Activated CD4-positive, alpha-beta memory T cell treated with anti-CD3 and anti-CD28 coated beads for 36 hours (primary cell): ENCODE measurements at places on chromosomes 16 and 17. TPM values are rescaled to one million over a fixed set of nuclear protein-coding genes. Genes with fewer than 3 reads are reported as not detected.

DNA sequence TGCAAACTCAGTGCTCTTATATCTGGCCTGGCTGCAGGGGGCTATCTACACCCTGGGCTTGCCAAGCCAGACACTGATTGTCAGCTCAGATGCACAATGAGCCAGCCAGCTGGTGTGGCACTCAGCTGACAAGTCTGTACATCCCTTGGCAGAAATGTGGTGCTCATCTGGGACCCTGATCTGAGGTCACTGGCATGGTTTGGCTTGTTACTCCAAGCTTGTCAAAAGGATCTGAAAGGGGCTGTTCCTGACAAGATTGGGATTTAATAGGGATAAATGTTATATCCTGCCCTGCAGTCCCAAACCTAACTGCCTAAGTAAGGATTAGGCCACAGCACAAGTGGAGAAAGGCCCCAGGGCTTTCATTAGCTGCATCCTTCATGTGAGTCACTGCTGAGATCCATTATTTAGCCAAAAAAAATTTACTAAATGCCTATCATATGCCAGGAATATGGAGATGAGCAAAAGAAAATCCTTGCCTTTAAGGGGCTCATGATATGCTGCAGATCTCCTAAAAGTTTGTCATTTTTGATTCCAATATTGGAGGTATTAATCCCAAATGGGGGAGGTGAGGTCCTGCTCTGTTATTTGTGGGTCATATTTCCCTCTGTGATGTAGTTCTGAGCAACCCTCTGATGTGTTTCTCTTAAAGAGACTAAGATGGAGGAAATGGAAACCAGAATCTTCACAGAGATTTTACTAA is 6.3 kb downstream of the SLC6A2 start:
- H3K27me3 ChIP-seq = peaks cover under 1% of the 10 kb centered on the region
- H3K4me1 ChIP-seq = no peaks in the 10 kb centered on the region
- H3K36me3 ChIP-seq = no peaks in the 10 kb centered on the region
- no peak for DNase-seq
- no peak overlapping the region for H3K4me3 ChIP-seq

GRCh38 chr16:75267631-75268264 is 16.3 kb upstream of the BCAR1 start:
- H3K4me1 ChIP-seq = peaks cover 6% of the 10 kb centered on the region
- no peaks in the 10 kb centered on the region for H3K36me3 ChIP-seq
- H3K27ac ChIP-seq = no peak overlapping the region
- no peak overlapping the region for H3K4me3 ChIP-seq
- H3K27me3 ChIP-seq = peaks cover 31% of the 10 kb centered on the region

GRCh38 chr17:31580706-31581490 is 189.4 kb downstream of the RAB11FIP4 start:
- peaks cover 3% of the 10 kb centered on the region for H3K4me1 ChIP-seq
- H3K4me3 ChIP-seq = no peak overlapping the region
- no peaks in the 10 kb centered on the region for H3K36me3 ChIP-seq
- H3K27me3 ChIP-seq = no peaks in the 10 kb centered on the region

GRCh38 chr16:78925083-78925767 is 675.3 kb downstream of the MAF start:
- no peaks in the 10 kb centered on the region for H3K27me3 ChIP-seq
- DNase-seq = peak; percentile 66
- H3K36me3 ChIP-seq = peaks cover 27% of the 10 kb centered on the region
- H3K27ac ChIP-seq = no peak overlapping the region
- peaks cover 27% of the 10 kb centered on the region for H3K4me1 ChIP-seq
- no peak overlapping the region for H3K4me3 ChIP-seq

DNA sequence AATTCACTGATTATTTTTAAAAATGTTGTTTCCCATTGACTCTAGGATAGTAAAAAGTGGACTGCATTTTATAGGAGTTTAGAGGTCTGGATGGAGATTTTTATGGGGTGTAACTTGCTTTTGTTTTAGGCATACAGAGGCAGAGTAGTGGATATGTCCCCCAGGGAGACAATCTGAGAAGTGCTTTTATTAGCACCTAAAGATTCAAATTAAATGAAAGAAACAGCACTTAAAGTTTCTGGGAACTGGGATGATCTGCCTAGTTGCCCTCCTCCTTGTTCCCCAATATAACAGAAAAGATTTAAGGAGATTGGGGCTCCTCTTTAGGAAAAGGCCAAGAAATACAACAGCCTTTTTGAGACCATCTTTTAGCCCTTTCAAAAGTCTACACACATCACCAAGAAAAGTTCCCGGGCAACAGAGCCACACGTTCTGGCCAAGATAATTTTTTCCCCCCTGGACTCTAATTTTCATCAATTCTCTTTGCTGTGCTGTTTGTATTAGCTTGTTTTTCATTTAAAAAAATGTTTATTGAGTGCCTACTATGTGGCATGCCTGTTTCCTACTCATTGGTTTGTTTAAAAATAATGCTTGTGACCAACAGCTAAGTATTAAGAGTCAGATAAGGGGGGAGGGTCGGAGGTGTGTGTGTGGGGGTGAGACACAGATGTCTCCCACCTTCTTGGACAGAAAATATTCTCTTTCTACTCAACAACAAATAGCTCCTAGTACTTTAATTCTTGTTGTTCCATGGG is 2.5 kb upstream of the IGF2BP1 start:
- H3K36me3 ChIP-seq = no peaks in the 10 kb centered on the region
- peaks cover 65% of the 10 kb centered on the region for H3K27me3 ChIP-seq
- peaks cover 30% of the 10 kb centered on the region for H3K4me1 ChIP-seq
- no peak overlapping the region for H3K27ac ChIP-seq
- no peak overlapping the region for H3K4me3 ChIP-seq
- DNase-seq = no peak

- H3K4me1 ChIP-seq = peaks cover 3% of the 10 kb centered on the region
- no peak for DNase-seq
- no peak overlapping the region for H3K27ac ChIP-seq
- no peaks in the 10 kb centered on the region for H3K36me3 ChIP-seq
- H3K4me3 ChIP-seq = no peak overlapping the region
These were observed 12.1 kb downstream of the ABCA9 start for GRCh38 chr17:69048634-69049033.

GRCh38 chr17:81440511-81441244 is 45.4 kb downstream of the BAHCC1 start:
- H3K4me1 ChIP-seq = no peaks in the 10 kb centered on the region
- H3K27me3 ChIP-seq = peaks cover 7% of the 10 kb centered on the region
- no peak overlapping the region for H3K4me3 ChIP-seq

DNA sequence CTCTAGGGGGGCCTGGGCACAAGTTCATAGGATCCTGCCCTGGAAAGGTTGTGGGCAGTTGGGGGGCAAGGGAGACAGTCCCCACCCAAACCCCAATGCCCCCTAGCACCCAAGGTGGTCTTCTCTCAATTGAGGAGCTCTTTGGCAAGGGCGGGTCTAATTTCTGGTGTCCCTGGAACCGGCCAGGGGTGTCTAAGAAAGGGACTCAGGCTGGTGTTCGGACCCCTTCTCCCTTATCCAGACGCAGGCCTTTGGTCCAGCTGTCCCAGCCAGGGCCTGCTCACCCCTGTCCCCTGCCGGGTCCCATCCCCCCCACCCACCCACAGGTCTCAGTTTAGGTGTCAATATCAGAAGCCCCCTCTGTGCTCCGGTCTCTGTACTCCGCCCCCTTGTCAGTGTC is 860 bp upstream of the ARHGDIG start:
- no peaks in the 10 kb centered on the region for H3K36me3 ChIP-seq
- H3K27ac ChIP-seq = no peak overlapping the region
- H3K27me3 ChIP-seq = peaks cover 18% of the 10 kb centered on the region
- no peak overlapping the region for H3K4me3 ChIP-seq
- peaks cover 5% of the 10 kb centered on the region for H3K4me1 ChIP-seq
- no peak for DNase-seq

DNA sequence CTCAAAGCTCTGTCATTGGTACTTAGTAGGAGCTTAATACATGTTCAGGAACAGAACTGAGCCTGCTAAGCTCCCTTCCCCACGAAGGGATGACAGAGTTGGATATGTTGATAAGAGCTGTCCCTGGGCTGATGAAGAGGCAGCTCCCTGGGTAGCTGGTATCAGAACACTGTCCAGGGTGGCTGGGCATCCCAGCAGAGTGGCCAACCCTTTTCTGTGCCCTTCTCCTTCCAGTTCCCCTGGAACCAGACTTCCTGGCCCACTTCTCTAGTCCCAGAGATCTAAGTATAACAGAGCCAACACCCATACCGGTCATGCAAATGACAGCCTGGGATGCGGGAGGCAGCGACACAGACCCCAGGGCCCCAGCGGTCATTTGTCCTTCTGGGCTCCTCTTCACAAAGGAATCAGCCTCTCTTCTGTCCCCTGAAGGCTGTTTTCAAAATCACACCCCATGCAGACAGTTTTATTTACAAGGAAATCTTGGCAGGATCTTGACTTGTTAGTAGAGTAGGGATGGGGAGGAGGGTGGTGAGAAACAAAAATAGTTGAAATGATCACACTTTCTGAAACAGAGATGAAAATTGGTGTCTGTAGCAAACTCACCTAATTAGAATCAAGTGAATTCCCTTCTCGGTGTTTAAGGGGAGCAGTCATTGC is 1.4 kb upstream of the RHBDL3 start:
- H3K27me3 ChIP-seq = peaks cover 52% of the 10 kb centered on the region
- DNase-seq = no peak
- no peak overlapping the region for H3K4me3 ChIP-seq
- H3K36me3 ChIP-seq = no peaks in the 10 kb centered on the region
- H3K27ac ChIP-seq = no peak overlapping the region
- H3K4me1 ChIP-seq = peaks cover 14% of the 10 kb centered on the region

DNA sequence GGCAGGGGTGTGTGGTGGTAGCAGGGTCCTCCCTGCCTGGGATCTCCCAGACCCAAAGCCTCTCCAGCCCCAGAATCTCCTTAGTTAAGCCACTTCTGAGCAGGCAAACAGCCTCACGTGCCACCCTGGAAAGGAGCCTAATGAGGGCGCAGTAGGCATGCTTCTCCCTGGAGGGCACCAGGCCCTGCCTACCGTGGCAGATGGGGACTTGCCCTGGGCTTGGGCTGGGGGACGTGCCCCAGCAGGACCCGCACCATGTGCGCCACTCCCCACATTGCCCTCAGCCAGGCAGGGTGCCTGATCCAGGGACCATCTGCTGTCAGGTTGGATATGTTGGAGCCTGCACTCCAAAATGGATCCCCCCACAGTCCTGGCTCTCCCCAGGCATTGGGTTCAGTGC is 14.2 kb downstream of the FAM83G start:
- H3K27ac ChIP-seq = no peak overlapping the region
- peaks cover 14% of the 10 kb centered on the region for H3K36me3 ChIP-seq
- H3K4me3 ChIP-seq = no peak overlapping the region
- DNase-seq = no peak
- peaks cover 20% of the 10 kb centered on the region for H3K4me1 ChIP-seq
- H3K27me3 ChIP-seq = no peaks in the 10 kb centered on the region

DNA sequence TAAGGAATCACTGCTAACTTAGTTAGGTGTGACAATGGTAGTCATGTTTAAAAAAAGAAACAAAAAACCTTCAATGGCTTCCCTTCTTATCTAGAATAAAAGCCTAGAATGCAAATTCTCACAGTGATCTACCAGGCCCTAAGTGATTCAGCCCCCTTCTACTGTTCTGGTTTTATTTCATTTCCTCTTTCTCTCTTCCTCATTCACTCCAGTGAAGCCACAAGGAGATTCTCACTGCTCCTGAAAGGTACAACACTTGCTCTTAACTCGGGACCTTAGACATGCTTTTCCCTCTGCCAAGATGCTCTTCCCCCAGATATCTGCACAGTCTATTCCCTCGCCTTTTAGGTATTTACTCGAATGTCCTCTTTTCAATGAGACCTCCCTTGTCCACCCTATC is 3.7 kb downstream of the PIGS start:
- peaks cover 47% of the 10 kb centered on the region for H3K4me1 ChIP-seq
- H3K27me3 ChIP-seq = no peaks in the 10 kb centered on the region
- peak overlapping the region; percentile 34 for H3K27ac ChIP-seq
- no peak for DNase-seq
- no peak overlapping the region for H3K4me3 ChIP-seq
- H3K36me3 ChIP-seq = peaks cover 29% of the 10 kb centered on the region

GRCh38 chr16:3459401-3460090 is 16.1 kb downstream of the NAA60 start:
- peak; percentile 49 for DNase-seq
- no peaks in the 10 kb centered on the region for H3K27me3 ChIP-seq
- H3K4me3 ChIP-seq = peak overlapping the region; percentile 85
- H3K36me3 ChIP-seq = no peaks in the 10 kb centered on the region
- peaks cover 51% of the 10 kb centered on the region for H3K4me1 ChIP-seq
- H3K27ac ChIP-seq = peak overlapping the region; percentile 92

DNA sequence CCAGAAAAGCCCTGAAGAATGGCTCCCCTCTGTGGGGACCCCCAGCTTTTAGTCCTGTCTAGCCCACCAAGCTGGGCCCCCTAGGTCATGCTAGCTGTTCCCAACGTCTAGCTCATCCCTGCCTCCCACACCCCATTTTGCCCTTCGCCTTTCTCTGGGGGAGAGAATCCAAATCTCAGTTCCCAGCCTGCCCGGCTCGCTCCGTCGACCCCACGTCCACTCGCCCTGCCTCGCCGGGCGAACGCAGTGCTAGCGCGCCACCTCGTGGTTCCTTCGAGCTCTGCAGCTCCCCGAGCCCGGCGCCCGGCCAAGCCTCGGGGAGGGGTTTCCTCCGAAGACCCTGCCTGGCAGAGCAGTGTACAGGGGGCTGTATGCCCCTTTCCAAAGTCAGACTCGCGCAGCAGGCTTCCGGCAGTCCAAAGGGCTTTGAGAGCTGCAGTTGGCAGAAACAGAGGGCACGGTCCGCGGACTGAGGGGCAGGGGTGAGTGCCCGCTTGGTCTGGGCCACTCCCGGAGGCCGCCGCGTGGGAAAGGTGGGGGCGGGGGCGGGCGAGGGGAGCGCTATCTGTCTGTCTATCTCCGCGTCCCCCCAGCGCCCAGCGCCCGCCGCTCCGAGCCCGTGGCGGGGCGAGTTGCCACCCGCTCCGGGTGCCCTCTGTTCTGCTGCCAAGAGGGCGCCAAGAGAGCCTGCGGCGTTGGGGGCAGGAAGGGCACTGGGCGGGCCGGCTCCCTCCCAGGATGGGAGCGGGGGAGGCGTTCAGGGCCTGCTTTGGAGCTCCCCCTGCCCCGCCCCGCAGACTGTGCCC is 1.7 kb upstream of the DLX3 start:
- no peak overlapping the region for H3K27ac ChIP-seq
- H3K27me3 ChIP-seq = peaks cover 71% of the 10 kb centered on the region
- H3K4me3 ChIP-seq = peak overlapping the region; percentile 42
- no peaks in the 10 kb centered on the region for H3K36me3 ChIP-seq

- H3K4me3 ChIP-seq = no peak overlapping the region
- no peak for DNase-seq
- H3K27ac ChIP-seq = no peak overlapping the region
These were observed 261.2 kb downstream of the CBLN1 start for GRCh38 chr16:49020436-49020835.

Gene SLC9A5
- 6.1 TPM for total RNA-seq

Gene TIGD7
- 3.4 TPM for total RNA-seq

Gene NRN1L
- total RNA-seq = not detected

Gene SLC22A31
- total RNA-seq = 0.45 TPM
